ENCODE measurements at places on chromosomes 2 and 18. TPM values are rescaled to one million over a fixed set of nuclear protein-coding genes. Genes with fewer than 3 reads are reported as not detected.

MRO gene
- polyA plus RNA-seq, result not detected

GRCh38 chr2:205745661-205746419 lies 63.5 kb downstream of the NRP2 start:
- DNase-seq, result no peak

DNA sequence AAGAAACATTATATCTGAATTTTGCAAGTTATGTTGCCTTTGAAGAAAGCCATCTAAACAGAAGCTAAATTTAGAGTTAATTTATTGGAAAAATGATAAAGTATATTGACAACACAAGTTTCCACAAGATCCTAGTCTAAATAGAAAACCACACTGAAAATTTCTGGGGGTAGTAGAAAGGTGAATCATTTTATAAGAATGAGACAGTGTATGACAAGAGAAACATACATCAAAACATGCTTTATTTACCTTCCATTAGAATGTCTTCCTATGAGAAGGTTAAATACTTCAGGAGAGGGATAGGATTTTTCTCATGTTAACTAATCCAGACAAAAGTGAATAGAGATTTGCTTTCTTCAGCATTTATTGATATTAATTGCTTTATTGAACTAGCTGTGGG lies 1389.8 kb upstream of the ZEB2 start:
- DNase-seq, result peak; percentile 38

GRCh38 chr2:179442206-179442605 lies 177.6 kb upstream of the SESTD1 start:
- no peak for DNase-seq

DNA sequence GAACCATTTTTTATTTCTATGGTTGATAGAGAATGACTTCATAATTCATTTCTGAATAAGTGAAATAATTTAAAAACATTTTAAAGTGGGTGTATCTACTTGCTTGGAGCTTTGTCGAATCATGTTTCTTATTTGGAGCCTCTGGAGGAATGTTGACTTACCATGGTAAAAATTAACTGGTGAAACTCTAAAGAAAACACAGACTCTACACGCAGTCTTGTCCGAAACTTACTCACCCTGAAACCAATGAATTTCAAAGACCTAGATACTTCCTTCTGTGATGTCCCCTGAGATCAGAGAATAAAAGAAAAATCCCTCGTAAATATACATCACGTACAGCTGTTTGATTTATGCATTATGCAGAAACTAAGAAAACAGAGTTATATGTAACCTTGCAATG lies 665.2 kb upstream of the NRXN1 start:
- DNase-seq, result no peak

GRCh38 chr2:37892436-37893114 lies 32.5 kb upstream of the RMDN2 start:
- no peak for DNase-seq

- DNase-seq, result no peak
Measured at GRCh38 chr2:238123991-238124470, 14.4 kb upstream of the KLHL30 start.

DNA sequence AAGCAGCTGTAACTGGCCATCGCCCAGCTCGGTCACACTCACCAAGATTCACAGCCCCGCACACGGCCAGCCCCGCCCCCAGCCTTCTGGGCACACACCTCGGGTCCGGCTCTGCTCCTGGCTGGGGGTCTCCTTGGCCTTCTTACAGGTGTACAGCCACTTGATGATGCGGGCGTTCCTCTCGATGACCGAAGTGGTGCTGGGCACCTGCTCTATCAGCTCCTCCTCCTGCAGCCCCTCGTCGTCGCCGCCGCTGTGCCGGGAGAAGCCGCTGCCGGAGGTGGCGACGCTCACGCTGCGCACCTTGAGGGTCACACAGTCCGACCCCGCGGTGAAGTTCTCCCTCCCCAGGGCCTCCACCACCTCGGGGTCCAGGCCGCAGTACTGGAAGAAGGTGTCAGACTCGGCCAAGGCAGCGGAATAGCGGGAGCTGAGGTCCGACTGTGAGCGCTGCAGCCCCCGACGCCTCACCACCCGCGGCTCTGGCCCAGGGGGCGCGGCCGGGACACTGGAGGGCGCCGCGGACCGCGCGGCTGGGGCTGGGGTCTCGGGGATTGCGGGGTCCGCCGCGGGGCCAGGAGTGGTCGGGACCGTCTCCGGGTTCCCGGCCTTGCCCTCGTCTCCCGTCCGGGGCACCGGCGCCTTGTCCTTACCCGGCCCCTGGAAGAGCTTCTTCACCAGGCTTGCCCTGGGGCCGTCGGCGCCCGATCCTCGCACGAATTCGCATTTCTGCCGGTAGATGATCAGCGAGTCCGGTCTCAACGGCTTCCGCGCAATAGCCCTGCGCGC lies 769 bp downstream of the FAM110C start:
- DNase-seq, result no peak

B4GALT6 gene
- 2.3 TPM for polyA plus RNA-seq

DNA sequence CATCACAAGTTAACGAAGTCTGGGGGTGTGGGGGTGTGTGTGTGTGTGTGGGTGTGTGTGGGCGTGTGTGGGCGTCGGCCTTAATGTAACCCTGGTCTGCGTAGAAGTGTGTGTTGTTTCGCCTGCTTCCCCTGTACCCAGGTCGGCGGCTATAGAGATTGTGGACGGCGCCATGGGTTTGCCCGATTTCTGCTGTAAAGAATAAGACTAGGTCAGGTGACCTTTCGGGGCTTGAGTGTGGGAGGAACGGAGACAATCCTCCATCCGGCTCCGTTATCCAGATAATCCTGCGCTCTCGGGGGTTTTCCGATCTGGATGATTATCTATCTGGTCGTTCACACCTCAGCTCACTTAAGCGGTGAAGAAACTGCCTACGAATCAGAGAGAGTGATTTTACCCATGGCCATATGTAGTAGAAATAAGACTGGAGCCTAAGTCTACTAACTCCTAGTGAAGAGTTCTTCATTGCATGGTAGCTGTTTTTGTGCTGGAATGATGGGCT lies 543 bp downstream of the HADHB start:
- DNase-seq, result peak; percentile 48

All from foreskin keratinocyte (primary cell).